ENCODE measurements at places on chromosomes 6 and 20.

DNA sequence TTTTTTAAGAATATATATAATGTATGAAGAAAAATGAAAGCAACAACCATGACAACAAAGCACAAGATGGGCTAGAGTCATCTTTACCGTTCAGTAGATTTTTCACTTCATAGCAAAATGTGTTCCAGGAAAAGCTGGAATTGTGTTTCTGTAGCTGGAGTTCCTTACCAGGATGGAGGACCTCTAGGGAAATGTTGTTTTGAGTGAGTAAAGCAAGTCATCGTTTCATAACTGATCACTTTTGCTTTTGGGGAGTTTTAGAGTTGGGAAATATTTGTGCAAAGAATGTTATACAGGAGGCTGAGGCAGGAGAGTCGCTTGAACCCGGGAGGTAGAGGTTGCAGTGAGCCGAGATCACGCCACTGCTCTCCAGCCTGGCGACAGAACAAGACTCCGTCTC, 151.6 kb downstream of the SASH1 start:
- DNase-seq, result no peak

GRCh38 chr20:62953839-62954703, 1.6 kb downstream of the SLC17A9 start:
- peak; percentile 83 for DNase-seq

DNA sequence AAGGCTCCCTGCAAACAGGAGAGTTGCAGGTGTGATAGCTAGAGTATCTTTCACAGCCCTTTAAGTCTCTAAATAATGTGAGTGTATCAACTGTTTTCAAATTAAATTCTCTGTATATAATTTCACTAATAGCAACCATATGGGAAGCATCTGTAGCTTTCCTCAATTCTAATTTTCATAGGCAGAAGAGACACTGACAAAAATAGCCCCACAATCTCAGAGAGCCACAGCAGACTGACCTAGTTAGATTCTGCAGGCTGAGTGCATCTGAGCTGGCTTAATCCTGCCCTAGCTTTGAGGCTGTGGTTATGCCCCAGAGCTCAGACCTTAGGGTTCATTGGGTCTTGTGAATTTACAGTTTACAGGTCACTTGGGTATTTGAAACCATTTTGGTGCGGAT, 63.9 kb downstream of the MAP7 start:
- no peak for DNase-seq

DNA sequence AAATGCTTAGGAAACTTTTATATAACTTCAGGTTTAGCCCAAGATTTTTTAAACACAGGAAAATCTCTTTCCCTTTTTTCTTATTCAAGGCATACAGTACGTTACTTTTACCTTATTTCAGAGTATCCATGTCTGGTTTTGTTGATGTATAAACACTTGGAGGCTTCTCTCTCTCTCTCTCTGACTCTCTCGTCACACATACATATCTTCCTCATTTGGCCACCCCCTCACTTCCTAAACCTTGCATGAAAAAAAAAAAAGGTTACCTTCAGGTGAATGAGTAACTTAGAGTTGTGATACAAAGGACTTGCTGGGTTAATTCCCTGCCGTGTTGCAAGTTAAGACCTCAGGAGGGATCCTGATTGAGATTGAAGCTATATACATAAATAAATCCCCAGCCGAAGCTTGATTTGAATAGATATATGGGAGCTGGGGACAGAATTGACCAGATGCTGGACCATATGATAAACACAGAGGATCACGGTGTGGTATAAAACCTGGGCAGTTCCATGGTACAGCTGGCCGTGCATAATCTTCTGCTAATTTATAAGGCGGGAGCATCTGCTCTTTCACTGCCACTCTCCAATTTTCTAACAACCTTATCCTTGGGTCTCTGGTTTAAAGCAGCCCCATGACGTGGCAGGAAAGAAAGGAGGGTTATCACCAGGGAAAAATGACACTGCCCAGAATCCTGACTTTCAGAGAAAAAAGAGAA, 55.1 kb upstream of the IL20RA start:
- DNase-seq, result no peak

Data from immature natural killer cell (primary cell).